ENCODE measurements at places on chromosomes 2 and 18.

DNA sequence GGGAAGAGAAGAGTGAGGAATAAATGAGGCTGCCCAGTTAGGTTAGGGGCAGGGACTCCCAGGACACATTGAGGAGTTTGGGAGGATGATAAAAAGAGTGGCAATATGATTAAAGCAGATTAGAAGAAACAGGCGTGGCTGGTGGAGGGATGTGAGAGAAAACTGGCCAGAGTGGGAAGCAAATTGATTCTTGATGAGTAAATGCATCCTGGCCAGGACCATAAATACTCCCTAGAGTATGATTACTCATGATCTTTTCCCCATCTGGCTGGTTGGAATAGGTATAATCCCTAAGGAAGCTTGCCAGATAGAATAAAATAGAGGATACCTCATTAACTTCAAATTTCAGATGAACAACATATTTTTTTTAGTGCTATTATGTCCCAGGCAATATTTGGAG lies 21.5 kb upstream of the DAW1 start:
- no peak for DNase-seq

DNA sequence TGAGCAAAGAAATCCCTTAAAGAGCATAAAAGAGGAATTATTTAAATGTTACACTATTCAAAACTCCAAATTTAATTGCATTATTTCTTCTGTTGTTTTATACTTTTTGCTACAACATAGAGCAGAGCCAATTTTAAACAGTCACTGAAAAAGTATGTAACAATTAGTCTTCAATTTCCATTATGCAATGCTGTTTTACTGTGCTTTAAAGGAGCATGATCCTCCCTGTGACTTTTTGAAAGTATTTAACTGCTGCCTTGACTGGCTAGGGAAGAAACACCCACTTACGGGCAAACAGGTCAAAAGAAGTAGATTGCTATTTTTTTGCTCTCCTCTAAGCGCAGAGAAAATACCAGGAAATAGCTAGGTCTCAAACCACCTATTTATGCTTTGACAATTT lies 217.4 kb upstream of the GCFC2 start:
- no peak for DNase-seq

- no peak for DNase-seq
Measured at GRCh38 chr2:182655750-182656149, 60.3 kb upstream of the DNAJC10 start.

- DNase-seq, result no peak
Measured at GRCh38 chr2:631741-632140, 45.5 kb downstream of the TMEM18 start.

- DNase-seq, result no peak
Measured at GRCh38 chr2:201949181-201949926, 84.3 kb upstream of the FZD7 start.

GRCh38 chr2:10523406-10524189 lies 75.5 kb upstream of the ODC1 start:
- no peak for DNase-seq

DNA sequence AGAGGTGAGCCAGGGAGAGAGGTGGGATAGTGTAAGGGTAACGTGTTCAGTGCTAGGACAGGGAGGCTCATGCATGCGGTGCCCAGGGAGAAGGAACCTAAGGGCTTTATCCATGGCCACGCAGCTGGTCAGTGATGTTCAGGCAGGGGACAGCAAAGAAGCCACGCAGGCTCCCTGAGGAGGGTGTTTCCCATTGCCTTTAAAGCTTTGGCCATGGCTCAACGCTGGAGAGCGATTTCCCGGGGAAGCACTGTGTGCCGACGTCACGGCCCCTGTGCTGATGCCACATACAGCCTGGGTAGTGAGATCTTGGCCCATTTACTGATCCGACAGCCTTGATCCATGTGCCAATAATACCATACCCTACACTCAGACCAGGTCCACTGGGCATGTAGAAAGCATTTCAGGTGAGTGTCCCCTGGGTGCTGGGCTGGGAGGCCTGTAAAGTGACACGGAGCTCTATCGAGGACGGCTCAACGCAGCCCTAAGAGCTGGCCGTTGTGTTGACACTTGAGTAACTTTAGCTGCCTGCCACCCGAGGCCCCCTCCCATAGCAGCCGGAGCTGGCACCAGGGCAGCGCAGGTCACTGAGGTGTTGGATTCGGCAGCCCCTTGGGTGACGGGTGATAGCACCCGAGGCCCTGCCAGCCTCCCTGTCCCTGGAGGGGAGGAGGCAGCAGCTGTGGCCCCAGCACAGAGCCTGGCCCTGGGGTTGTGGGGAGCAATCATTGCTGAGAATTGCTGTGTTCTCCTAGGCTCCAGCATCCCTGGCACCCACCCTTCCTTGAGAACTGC lies 41.4 kb downstream of the PDIA6 start:
- no peak for DNase-seq

- DNase-seq, result no peak
Measured at GRCh38 chr2:224134003-224134734, 95.1 kb upstream of the SERPINE2 start.

GRCh38 chr2:44572196-44572900 lies 210.6 kb downstream of the CAMKMT start:
- no peak for DNase-seq

DNA sequence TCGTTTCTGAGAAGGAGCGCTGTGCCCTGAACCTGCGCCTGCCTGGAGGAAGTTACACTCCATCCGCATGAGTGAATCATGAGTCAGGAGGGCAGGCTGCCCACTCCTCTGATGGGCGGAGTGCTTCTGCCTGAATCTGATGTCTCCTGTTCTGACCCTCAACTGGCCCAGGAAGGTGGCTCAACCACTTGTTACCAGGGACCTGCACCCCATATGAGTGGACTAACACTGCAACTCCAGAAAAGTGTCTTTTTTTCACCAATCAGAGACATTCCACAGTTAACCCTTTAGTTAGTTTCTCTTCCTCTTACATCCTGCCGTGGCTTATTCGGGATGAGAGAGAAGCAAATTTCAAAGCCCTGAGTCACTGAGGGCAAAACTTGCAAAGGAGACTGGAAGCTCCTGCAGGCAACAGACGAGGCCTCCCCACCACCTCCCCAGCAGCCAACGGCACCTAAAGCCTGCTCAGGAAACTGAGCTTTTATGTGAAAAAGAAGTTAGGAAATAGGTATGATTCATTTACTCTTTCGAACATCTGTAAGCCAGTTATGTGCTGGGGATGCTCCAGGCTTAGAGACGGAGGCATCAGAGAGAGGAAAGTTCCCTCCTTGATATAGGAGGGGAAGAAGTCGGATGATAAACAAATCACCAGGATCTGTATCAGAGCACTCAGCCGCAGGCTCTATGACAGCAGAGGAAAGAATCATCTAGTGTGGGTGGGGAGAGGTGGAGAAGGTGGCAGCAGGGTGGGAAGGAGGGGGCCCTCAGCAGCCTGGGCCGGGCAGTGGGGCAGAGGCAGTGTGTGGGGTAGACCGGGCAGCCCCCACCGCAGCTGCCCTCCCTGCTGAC lies 30.9 kb downstream of the MBP start:
- peak; percentile 98 for DNase-seq

GRCh38 chr2:127525691-127526131 lies 578 bp downstream of the IWS1 start:
- DNase-seq, result peak; percentile 20

- peak; percentile 63 for DNase-seq
Measured at GRCh38 chr2:111162718-111163331, 42.1 kb downstream of the BCL2L11 start.

GRCh38 chr2:151799886-151800292 lies 28.3 kb downstream of the ARL5A start:
- no peak for DNase-seq

DNA sequence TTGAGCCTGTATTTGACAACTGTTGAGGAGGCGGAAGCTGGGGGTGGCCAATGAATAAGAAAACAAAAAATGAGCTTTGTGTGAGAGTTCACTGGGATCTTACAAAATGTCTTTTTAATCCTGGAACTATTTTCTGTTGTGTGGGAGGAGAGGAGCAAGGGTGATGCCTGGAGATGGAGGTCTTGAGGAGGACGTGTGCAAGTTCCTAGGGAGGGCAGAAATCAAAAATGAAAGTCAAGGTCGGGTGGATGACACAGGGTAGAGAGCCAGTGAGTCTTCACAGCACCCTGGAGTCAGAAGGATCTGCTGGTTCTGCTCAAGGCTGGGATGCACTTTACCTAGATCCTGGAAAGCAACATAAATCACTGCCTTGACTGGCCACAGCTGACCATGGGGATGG lies 180.3 kb upstream of the PKDCC start:
- DNase-seq, result no peak

DNA sequence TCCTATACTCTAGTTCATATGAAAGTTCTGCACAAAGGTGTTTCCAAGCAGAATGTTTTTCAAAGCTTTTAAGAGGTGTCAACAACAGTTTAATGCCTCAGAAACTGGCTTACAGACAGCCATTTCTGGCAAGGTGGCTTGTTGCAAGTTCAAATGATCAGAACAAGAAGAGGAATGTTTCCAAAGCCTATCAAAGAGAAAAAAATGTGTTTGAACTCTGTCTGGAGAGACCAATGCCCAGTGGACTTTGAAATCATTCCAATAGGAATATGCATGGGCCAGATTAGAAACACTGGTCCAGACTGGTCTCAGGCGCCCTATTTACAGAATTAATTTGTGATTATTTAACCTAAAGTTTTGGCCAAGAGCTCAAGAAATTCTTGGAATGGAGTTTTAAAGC lies 106.2 kb downstream of the CPS1 start:
- DNase-seq, result no peak

DNA sequence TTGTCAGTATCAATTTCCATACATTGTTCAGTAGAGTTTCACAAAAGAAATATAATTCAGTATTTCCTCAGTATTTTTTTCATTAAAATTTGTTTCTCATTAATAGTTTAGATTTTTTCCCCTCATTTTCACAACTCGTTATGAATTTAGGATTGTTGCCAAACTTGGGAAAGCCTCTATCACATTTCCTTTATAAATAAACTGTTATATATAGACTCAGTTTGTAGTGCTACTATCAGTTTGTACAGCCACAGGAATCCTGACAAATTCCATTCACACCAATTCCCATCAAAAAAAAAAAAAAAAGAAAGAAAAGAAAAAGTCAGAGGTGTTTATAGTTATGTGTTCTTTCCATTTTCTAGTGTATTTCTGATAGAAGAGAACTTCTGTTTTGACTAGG lies 123.3 kb upstream of the DCC start:
- no peak for DNase-seq

DNA sequence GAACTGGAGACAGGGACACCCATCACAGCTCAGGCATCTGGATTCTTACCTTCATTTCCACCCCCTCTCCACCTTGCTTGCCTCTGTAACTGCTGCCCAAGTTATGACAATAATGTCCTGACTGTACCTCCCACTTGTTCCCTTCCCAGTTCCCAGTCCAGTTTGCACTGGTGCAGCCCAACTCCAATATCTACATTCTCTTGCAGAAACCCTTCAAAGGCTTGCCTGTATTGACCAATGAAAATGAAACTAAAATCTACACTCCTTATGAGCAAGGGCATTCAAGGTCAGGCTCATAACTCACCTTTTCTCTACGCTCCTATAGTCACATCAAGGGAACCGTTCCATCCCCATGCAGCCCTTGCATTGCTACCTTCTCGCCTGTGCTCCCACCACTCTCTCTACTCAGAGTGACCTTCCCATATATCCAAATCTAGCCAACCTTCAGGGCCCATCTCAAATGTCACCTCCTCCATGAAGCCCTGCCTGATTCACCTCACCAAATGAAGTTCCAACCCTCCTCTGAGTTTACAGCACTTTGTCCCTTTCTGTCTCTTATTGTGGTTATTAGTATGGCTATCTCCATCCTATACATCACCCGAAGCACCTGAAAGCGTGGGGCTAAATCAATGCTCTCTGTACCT lies 219.0 kb downstream of the ALPK2 start:
- no peak for DNase-seq

- no peak for DNase-seq
Measured at GRCh38 chr2:22942441-22942840, 442.5 kb upstream of the KLHL29 start.

- peak; percentile 35 for DNase-seq
Measured at GRCh38 chr2:152715854-152716428, 1.3 kb downstream of the PRPF40A start.

DNA sequence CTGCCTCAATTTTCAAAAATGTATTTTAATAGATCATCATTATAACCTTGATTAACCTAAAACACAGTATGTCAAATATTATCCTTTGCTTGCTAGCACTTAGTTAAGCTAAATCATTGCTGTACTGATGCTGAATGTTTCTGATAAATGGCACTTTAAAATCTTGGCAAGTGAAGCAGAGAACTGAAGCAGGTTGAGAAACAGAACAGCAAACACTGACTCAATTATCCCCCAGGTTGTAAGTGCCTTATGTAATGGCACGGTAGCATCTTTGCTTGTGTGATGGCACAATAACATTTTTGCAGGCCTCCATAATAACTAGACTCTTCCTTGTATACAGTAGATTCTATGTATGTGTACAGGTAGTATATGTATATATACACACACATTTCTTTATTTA lies 33.8 kb downstream of the ARHGAP15 start:
- DNase-seq, result no peak

DNA sequence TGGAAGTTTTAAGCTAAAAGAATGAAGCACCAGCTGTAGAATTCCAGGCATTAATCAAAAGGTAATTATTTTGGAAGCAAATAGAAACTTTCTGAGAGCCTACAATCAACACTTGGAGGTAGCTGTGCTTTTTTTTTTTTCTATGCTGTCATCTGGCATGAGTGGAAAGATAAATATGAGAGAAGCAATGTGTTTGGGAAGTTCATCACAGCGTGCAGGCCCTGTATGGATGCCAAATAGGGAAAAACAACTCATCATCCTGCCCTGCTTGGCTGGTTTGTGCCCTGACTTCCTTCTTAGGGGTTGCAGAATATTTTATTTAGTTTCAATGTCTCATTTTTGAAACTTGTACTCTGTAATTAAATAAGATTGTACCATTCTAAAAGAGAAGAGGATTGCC lies 437.4 kb downstream of the PIK3C3 start:
- no peak for DNase-seq

DNA sequence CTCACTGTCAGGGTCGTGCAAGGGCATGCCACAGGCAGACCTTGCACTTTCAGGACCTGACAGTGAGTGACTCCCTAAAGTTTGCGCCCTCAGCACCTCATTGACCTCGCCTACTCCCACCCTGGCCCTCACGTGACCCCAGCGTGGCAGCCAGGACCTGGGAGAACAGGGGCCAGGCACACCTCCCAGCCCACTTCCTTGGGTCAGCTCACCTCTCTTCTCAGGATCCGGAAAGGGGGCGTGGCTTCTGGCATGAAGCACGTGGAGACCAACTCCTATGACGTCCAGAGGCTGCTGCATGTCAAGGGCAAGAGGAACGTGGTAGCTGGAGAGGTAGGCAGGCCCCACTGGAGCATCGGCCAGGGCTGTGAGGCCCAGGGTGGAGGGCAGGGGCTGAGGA lies 8.8 kb downstream of the VIL1 start:
- DNase-seq, result no peak

GRCh38 chr18:54742659-54743604 lies 85.3 kb upstream of the RAB27B start:
- DNase-seq, result no peak

DNA sequence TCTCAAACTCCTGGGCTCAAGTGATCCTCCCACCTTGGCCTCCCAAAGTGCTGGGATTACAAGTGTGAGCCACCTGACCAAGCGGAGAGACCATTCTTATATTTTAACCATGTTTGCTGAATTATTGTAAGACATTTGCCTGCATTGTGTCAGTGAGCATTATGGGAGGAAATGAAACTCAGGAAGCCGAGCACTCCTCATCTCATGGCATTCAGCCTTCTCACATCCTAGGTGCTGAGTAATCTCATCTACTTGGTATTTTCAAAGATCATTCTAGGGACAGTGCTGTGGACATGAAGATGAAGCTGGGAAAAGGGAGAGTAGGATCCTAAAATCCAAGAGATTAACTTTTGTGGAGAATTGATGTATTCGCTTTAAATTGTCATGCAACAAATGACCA lies 66.1 kb downstream of the NAPG start:
- DNase-seq, result peak; percentile 25
